Stimulated activated CD8-positive, alpha-beta memory T cell treated with anti-CD3 and anti-CD28 coated beads, Interleukin-15, amount 100 ng/mL, for 24 hours (primary cell): ENCODE measurements at places on chromosomes 16 and 17.

DNA sequence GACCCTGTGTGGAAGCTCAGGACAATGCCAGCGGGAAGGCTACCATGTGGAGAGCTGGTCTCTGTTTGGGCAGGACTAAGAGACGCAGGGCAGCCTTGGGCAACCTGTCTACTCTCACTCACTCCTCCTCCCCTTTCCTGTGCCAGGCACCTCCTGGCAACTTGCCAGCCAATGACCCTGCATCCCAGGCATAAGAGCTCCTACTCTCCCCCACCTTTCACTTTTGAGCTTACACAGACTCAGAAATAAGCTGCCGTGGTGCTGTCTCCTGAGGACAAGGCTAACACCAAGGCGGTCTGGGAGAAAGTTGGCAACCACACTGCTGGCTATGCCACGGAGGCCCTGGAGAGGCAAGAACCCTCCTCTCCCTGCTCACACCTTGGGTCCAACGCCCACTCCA, 2.6 kb downstream of the HBM start:
- no peak for DNase-seq

DNA sequence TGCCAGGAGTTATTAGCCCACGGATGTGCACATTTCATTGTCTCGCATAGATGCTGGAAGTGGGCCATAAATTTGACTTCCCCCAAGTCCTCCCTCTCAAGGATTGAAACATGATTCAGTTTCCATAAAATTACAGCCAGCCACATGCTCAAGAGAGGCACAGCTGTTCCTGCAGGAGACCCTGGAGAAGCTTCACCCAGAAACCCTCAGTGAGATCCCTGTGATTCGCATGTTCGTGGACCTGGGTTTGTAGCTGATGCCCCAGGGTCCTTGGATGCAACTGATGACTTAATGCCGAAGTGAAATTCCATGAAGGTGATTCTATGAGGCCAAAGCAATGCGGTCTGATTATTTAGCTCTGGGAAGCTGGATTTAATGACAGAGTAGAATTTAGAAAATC, 24.7 kb upstream of the AQP8 start:
- no peak for DNase-seq

DNA sequence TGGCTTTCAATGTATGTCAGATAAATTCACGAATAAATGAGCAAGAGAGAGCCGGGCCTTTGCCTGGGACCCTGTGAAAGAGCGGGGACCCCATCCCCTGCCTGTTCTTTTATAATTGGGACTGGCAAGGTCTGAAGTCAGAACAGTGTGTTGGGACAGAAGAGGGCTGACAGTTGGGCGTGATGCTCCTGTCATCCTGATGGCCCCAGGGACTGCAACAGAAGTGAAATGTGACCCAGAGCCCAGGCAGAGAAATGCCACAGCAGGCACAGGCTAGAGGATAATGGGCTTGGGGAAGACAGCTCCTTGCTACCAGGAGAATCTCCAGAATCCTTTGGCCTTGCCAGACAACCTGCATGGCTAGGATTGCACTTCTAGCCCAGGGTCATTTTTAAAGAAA, 37.9 kb downstream of the GSG1L start:
- DNase-seq: no peak

DNA sequence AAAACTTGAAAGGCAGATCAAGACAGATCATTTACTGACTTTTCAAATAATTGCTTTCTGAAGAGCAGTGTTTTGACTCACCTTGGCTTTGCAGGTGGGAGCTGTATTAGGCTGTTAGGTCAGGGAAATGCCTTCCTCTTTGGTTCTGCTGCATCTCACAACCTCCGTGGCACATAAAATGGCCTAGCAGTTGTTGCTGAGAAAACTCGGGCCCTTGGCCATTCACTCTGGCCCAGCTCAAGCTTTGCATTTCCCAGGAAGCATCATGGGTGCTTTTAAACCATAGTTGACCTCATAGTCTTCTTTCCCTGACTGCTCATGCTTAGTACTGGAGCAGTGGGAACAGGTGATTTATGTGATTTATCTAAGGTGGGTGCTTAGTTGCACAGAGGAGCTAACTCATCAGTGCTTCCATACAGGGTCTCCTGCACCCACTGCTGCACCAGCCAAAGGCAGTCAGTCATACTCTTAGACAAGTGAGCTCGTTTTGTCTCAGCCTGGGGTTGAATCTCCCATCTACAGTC, 83.6 kb downstream of the KSR1 start:
- DNase-seq: no peak

DNA sequence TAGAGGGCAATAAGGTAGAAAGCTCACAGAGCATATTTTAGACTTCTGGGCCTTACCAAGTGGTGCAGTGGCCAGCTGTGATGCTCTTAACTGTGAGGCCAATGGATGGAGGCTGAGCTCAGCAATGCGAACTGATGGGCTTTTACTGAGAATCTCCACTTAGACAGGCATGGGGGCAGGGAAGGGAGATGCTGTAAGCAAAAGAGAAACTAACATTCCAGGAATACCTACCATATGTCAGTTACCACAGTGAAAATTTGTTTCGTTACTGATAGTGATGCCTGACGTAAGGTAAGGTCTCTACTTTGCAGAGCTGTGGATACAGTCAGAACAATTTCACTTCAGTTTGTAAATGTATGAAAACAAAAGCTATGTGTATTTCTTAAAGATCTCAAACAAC, 250.6 kb upstream of the ZFHX3 start:
- no peak for DNase-seq

DNA sequence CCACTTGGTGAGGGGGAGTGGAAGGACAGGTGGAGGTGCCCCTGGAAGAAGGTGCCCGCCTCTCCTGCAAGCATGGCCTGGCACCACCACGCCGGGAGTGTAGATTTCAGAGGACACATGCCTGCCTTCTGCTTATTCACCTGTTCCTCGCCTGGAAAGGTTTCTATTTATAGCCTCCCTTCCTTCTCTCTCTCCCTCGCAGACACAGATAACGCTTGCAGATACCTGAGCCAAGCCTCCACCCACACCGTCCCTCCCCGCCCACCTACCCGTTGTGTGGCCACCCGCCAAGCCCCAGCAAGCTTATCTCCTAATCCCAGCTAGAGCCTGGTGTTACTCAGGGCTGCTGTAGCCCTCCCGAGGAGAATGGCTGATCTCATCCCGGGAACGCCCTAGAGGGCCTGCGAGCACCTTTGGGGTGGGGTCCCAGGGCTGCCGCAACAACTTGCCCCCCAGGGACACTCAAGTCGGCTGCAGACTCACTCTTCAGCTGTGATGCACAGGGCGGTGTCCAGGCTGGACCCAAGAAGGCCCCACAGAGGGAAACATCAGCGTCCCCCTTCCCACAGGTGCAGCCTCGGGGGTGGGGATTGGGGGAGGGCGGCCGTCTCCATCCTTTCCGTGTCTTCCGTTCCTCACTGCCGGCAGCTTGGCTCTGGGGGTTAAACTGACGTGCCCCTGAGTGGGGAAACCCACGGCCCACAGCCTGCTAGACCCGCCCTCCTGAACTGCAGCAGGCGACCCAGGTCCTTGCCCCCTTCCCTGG, 1.9 kb upstream of the SNAI3 start:
- DNase-seq: no peak

DNA sequence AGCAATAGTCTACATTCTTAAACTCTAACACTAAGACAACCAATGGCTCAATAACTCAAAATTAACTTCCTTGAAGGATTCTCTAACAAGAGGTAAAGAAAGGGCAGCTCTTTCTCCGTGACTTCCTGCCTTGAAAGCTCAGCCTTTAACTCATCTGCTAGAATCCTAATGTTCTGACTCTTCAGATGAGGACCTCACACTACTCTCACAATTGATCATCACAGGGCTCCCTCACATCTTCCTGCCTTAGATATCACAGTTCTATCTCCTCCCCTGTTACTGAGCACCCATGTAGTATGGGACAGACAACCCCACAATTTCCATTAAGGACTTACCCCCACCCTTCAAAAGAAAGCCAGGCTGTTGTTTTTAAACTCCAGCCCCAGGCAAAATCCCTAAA, 33.5 kb downstream of the SMURF2 start:
- DNase-seq: no peak

- no peak for DNase-seq
Observed at GRCh38 chr16:87816507-87817100, 50.8 kb upstream of the KLHDC4 start.

DNA sequence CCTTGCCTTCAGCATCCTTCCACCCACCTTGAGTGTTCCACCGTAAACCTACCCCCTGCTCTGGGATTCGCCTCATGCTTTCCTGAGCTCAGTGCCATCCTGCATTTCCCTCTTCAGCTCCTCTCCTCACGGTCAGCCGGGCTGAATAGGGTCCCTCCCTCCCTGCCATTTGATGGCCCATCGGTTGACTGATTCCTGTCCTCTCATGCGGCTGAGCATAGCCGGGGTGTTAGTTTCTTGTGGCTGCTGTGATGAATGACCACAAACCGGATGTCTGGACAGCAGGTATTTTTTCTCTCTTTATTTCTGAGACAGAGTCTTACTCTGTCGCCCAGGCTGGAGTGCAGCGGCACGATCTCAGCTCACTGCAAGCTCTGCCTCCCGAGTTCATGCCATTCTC, 44.1 kb upstream of the MGAT5B start:
- DNase-seq: no peak

GRCh38 chr16:10013774-10014173, 168.5 kb downstream of the GRIN2A start:
- DNase-seq: no peak

DNA sequence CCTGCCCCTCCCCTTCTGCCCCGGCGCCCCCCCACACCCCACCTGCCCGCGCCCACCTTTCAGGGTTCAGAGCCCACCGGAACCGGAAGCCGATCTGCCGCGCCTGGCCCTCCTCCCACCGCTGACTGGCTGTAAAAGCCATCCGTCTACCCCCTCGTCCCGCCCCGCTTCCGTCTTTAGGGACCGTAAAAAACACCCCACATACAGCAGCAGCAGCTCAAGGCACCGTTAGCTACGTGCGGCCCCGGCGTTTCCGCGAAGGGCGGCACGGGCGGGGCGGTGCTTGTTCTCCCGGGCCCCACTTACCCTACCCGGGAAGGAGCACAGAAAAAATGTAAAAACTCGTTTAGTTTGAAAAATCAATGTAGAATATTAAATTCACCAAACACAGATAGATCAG, at the start of gene MRPL28:
Gene MRPL28 (minus strand): TSS at position 96 of the 400 bp plus-strand sequence. CDS start 320 bp downstream, outside the sequence.
- DNase-seq: peak; percentile 81
